ENCODE measurements at places on chromosomes 1 and 21. TPM values are rescaled to one million over a fixed set of nuclear protein-coding genes. Genes with fewer than 3 reads are reported as not detected.

HPDL gene
- polyA plus RNA-seq = 3.1 TPM

LCE1A gene
- polyA plus RNA-seq = not detected

CATSPERE gene
- polyA plus RNA-seq = not detected

AKR7A3 gene
- 148 TPM for polyA plus RNA-seq

KCNH1 gene
- 0.12 TPM for polyA plus RNA-seq

ARHGEF16 gene
- polyA plus RNA-seq = 14.6 TPM

ANKRD35 gene
- polyA plus RNA-seq = 5.8 TPM

- H3K4me3 ChIP-seq = no peak overlapping the region
- H3K4me1 ChIP-seq = no peaks in the 10 kb centered on the region
- no peak overlapping the region for H3K27ac ChIP-seq
- no peak for DNase-seq
- no peaks in the 10 kb centered on the region for H3K27me3 ChIP-seq
Observed at GRCh38 chr21:14312871-14313270, 70.1 kb downstream of the HSPA13 start.

DNA sequence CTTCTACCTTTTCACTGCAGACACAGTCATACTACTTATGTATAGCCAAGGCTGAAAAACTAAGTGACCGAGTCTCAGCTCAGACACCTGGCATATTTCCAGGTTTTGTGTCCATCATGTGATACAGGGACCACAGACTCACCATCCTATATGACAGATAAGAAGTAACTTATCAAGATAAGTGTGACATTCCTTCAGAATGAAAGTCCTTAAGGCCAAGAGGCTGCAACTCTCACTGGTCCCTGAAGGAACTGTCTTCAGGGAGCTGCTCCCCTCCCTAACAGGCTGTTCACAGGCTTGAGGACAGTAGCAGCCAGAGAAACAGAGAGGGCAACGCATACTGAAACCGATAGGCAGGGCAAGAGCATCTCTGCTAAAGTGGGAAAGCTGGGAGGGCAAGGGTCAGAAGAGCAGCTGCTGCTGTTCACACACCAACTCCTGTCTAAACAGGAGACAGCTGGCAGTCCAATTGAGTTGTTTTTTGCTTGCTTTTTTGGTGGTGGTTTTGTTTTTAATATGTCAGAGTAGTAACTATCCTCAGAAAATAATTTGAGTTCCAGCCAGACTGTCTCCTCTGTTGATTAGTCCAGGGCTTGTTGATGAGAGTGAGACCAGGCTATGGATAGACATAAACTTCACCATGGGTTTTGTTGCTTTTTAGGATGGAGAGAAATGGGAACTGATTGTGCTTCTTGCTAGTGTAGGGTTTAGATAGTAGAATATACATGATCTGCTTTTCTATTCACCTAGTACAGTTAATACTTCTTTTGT is 67.7 kb downstream of the MACF1 start:
- H3K36me3 ChIP-seq = no peaks in the 10 kb centered on the region
- no peak overlapping the region for H3K4me3 ChIP-seq
- no peaks in the 10 kb centered on the region for H3K27me3 ChIP-seq
- peak overlapping the region; percentile 68 for H3K27ac ChIP-seq
- H3K4me1 ChIP-seq = peaks cover 74% of the 10 kb centered on the region

DNA sequence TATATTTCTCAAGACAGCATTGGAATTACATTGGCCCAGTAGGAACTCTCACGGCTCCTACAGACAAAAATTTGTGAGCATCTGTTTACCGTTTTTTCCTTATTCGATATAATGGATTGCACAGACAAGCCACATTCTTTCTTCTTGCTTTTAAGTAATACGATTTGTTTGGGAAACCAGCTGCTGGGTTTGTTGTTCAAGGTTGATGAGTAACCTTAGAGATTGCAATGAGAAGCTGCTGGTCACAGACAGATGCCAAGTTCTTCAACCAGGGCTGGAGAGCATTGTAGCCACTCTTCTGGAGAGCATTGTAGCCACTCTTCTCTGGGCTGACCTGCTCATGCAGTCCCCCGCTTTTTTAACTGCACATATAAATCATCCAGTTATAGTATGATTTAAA is 1.4 kb upstream of the MIA3 start:
- H3K27ac ChIP-seq = no peak overlapping the region
- no peak overlapping the region for H3K4me3 ChIP-seq
- DNase-seq = no peak
- H3K4me1 ChIP-seq = peaks cover 34% of the 10 kb centered on the region

GRCh38 chr1:179310721-179311120 is 17.1 kb downstream of the SOAT1 start:
- H3K4me1 ChIP-seq = peaks cover 11% of the 10 kb centered on the region
- H3K27me3 ChIP-seq = no peaks in the 10 kb centered on the region

DNA sequence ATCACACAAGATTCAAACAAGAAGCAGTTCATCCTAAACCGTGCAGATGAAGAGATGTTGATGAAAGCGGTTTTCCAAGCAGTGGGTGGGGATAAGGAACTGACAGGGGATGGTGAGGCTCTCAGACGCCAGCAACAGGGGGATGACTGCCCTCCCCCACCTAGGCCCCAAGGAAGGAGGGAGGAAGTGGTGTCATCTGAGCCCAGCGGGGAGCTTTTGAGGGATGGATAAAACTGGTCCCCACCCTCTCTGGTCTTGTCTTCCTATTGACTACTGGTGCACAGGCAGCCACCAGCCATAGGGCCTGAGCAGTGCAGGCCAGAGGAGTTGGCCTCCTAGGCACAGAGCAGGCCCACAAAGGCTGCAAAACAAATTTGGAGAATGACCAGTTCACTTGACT is 175.5 kb downstream of the HUNK start:
- DNase-seq = no peak
- H3K36me3 ChIP-seq = no peaks in the 10 kb centered on the region
- no peak overlapping the region for H3K27ac ChIP-seq
- H3K4me1 ChIP-seq = no peaks in the 10 kb centered on the region
- no peaks in the 10 kb centered on the region for H3K27me3 ChIP-seq
- H3K4me3 ChIP-seq = no peak overlapping the region

GRCh38 chr1:219713981-219714381 is 101.1 kb upstream of the ZC3H11B start:
- no peaks in the 10 kb centered on the region for H3K36me3 ChIP-seq
- no peaks in the 10 kb centered on the region for H3K27me3 ChIP-seq
- no peak overlapping the region for H3K4me3 ChIP-seq
- DNase-seq = no peak
- H3K27ac ChIP-seq = no peak overlapping the region

DNA sequence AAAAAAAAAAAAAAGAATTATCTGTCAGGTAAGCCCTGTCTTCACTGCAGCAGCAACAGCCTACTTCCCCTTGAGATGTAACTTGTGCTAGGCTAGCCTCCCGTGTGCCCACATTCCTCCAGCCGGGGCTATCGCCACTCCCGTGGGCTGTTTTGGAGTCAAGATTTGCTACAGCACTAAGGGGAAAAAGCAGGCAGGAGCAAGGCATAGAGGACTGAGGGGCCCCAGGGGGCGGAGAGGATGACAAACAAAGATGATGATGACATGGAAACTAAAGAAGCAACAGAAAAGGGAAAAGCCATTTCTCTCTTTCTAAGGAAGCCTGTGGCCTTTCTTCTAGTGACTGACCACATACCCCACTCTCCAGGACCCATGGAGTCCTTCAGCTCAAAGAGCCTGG is 1.9 kb downstream of the TNFAIP8L2 start:
- no peak for DNase-seq
- no peak overlapping the region for H3K4me3 ChIP-seq
- peaks cover 11% of the 10 kb centered on the region for H3K4me1 ChIP-seq
- H3K27ac ChIP-seq = no peak overlapping the region
- peaks cover 60% of the 10 kb centered on the region for H3K36me3 ChIP-seq

GRCh38 chr1:117814856-117815797 is 114.3 kb downstream of the GDAP2 start:
- H3K36me3 ChIP-seq = no peaks in the 10 kb centered on the region
- H3K4me1 ChIP-seq = peaks cover 27% of the 10 kb centered on the region
- no peaks in the 10 kb centered on the region for H3K27me3 ChIP-seq
- no peak for DNase-seq
- H3K4me3 ChIP-seq = no peak overlapping the region

GRCh38 chr1:42847111-42847595 is 740 bp downstream of the ZNF691 start:
- DNase-seq = no peak
- H3K27me3 ChIP-seq = no peaks in the 10 kb centered on the region
- peaks cover 19% of the 10 kb centered on the region for H3K4me1 ChIP-seq
- H3K36me3 ChIP-seq = peaks cover 10% of the 10 kb centered on the region
- peak overlapping the region; percentile 91 for H3K4me3 ChIP-seq
- H3K27ac ChIP-seq = no peak overlapping the region

DNA sequence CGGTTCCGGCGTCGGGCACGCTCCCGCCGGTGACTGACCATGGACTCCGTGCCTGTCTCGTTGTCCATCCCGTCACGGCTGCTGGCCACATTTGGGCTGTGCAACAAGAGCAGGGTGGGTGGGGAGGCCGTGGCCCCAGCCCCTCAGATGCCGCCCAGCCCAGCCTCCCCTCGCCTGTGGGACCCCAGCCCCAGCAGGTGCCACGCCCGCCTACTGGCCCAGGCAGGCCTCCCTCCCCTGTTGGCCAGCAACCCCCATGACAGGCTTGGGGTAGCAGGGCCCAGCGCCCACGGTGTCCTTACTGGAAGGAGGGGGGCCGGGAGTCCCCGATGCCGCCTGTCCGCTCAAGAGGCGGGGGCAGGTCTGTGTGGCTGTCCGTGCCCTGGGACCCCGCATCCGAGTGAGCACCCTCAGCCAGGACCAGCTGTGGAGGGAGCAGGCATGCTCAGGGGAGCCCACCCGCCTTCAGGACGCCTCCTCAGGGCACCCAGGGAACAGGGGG is 7.1 kb downstream of the DVL1 start:
- no peaks in the 10 kb centered on the region for H3K27me3 ChIP-seq
- no peak overlapping the region for H3K4me3 ChIP-seq
- H3K4me1 ChIP-seq = peaks cover 62% of the 10 kb centered on the region
- DNase-seq = no peak
- H3K36me3 ChIP-seq = peaks cover 55% of the 10 kb centered on the region
- no peak overlapping the region for H3K27ac ChIP-seq

DNA sequence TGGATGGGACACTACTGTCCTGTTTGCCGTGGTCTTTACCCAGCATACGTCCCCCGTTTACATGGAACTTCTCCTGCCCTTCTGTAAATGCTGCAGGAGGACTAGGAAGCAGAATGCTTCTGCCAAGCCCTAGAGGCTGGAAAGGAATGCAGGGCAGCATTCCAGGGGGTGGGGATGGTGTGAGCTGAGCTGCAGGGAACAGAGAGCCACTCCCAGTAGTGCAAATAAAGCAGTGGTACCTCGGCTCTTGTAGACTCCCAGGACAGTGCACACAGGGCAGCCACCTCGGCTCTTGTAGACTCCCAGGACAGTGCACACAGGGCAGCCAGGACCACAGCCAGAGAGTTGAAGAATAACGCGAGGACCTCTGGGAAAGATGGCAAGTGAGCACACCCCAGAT is 35.4 kb downstream of the PTPRU start:
- no peaks in the 10 kb centered on the region for H3K27me3 ChIP-seq
- no peak overlapping the region for H3K4me3 ChIP-seq
- H3K4me1 ChIP-seq = peaks cover 6% of the 10 kb centered on the region
- H3K36me3 ChIP-seq = no peaks in the 10 kb centered on the region

GRCh38 chr1:174989536-174990220 is 10.1 kb upstream of the CACYBP start:
- H3K36me3 ChIP-seq = peaks cover 23% of the 10 kb centered on the region
- H3K4me1 ChIP-seq = peaks cover 9% of the 10 kb centered on the region
- no peak overlapping the region for H3K4me3 ChIP-seq
- peak overlapping the region; percentile 87 for H3K27ac ChIP-seq
- H3K27me3 ChIP-seq = no peaks in the 10 kb centered on the region

- no peak overlapping the region for H3K27ac ChIP-seq
- DNase-seq = no peak
- H3K4me3 ChIP-seq = no peak overlapping the region
- no peaks in the 10 kb centered on the region for H3K36me3 ChIP-seq
- H3K4me1 ChIP-seq = no peaks in the 10 kb centered on the region
- no peaks in the 10 kb centered on the region for H3K27me3 ChIP-seq
Observed at GRCh38 chr1:204709960-204710912, 24.7 kb upstream of the LRRN2 start.

- no peaks in the 10 kb centered on the region for H3K27me3 ChIP-seq
- H3K36me3 ChIP-seq = peaks cover 56% of the 10 kb centered on the region
- H3K4me3 ChIP-seq = no peak overlapping the region
- no peak for DNase-seq
- no peak overlapping the region for H3K27ac ChIP-seq
- no peaks in the 10 kb centered on the region for H3K4me1 ChIP-seq
Observed at GRCh38 chr1:185208626-185209180, 51.7 kb downstream of the SWT1 start.

GRCh38 chr1:59071876-59072582 is 224.9 kb upstream of the FGGY start:
- H3K4me3 ChIP-seq = no peak overlapping the region
- no peak for DNase-seq
- no peaks in the 10 kb centered on the region for H3K36me3 ChIP-seq
- H3K27me3 ChIP-seq = no peaks in the 10 kb centered on the region
- no peak overlapping the region for H3K27ac ChIP-seq

GRCh38 chr1:57468641-57469523 is 45.0 kb upstream of the DAB1 start:
- no peak overlapping the region for H3K4me3 ChIP-seq
- peak; percentile 19 for DNase-seq
- no peak overlapping the region for H3K27ac ChIP-seq
- no peaks in the 10 kb centered on the region for H3K36me3 ChIP-seq
- H3K4me1 ChIP-seq = no peaks in the 10 kb centered on the region
- H3K27me3 ChIP-seq = no peaks in the 10 kb centered on the region

- peaks cover 26% of the 10 kb centered on the region for H3K4me1 ChIP-seq
- H3K36me3 ChIP-seq = no peaks in the 10 kb centered on the region
- H3K27ac ChIP-seq = peak overlapping the region; percentile 99
Observed at GRCh38 chr1:226001963-226002666, 3.0 kb upstream of the SDE2 start.

- peak overlapping the region; percentile 85 for H3K4me3 ChIP-seq
- no peaks in the 10 kb centered on the region for H3K36me3 ChIP-seq
- peak overlapping the region; percentile 95 for H3K27ac ChIP-seq
Observed at GRCh38 chr1:180501865-180502360, 464 bp downstream of the ACBD6 start.

GRCh38 chr1:159229896-159230295 is 25.2 kb downstream of the ACKR1 start:
- no peaks in the 10 kb centered on the region for H3K4me1 ChIP-seq
- no peak for DNase-seq
- no peaks in the 10 kb centered on the region for H3K27me3 ChIP-seq
- no peak overlapping the region for H3K4me3 ChIP-seq
- no peaks in the 10 kb centered on the region for H3K36me3 ChIP-seq
